ENCODE measurements at places on chromosomes 7 and 10. TPM values are rescaled to one million over a fixed set of nuclear protein-coding genes. Genes with fewer than 3 reads are reported as not detected.

DNA sequence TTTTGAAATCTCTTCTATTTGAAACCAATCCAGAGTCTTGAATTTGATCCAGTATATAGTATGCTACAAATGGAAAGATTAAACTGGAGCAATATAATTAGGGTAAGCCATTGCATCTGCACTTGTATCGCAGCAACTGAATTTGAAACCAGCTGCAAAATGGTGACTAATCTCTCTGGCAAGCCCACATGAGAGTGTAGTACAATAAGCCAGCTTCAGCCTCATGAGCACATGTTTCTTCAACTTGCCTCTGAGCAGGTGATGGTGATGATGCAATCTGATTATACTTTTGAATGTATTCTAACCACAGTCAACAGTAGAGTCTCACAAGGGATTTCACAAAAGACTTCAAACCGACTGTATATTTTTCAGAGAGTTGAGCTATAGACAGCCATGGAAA is 829 bp upstream of the RPA3 start:
- DNase-seq: no peak

DNA sequence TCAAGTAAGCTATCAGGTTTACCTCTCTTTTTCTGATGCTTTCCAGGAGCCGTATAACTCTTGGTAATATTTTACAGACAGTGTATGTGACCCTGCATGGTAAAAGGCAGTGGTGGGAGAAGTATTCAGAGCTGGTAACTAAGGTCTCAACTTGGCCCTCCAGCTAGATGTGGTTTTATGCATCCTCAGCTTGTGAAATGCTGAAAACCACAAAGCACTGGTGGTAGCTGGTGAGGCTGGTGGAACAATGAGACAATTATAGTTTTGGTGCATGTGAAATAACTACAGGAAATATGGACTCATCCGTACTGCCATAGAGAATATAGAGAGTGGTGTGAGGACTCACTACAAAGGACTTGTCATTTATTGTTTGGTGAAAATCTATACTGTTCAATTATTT is 383.0 kb upstream of the PCDH15 start:
- DNase-seq: no peak

- DNase-seq: no peak
Measured at GRCh38 chr7:12570168-12570533, 369 bp upstream of the SCIN start.

GRCh38 chr7:135761751-135762488 is 13.3 kb upstream of the FAM180A start:
- no peak for DNase-seq

DNA sequence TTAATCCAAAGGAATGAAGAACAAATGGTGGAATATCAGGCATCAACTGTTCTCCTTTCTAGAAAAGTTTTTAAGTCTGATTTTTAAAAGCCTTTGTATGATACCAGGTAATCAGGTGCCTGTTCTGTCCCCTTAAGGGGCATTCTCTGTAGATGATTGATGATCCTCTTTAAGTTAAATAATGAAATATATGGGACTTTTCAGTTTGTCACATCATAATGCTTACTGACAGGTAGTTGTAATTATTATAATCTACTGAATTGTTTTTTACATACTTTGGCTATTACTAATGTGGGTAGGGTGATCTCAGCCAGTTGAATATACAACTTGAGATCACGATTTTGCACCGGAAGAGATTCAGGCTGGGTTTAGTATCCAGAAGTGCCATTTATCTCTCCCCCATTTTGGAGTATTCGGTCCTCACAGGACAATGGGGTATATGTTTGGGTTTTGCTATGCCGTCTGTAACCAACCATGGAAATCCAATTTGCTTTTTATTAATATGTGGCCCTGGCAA is 330.2 kb downstream of the BICC1 start:
- DNase-seq: no peak

The NRCAM gene
- total RNA-seq: 85.7 TPM

The DDX50 gene
- 81.4 TPM for total RNA-seq

The MNX1 gene
- total RNA-seq: 36.5 TPM

Measured in Caco-2 (cell line).